ENCODE measurements at places on chromosomes 6 and 20.

- DNase-seq = no peak
These were observed 34.5 kb downstream of the APCDD1L start for GRCh38 chr20:58480551-58481336.

GRCh38 chr6:64502801-64503200 is 867.2 kb downstream of the PHF3 start:
- no peak for DNase-seq

- no peak for DNase-seq
These were observed 683 bp upstream of the C20orf204 start for GRCh38 chr20:64035066-64035932.

- no peak for DNase-seq
These were observed 549 bp upstream of the CSE1L start for GRCh38 chr20:49045440-49046086.

GRCh38 chr6:168157272-168158212 is 78.5 kb upstream of the FRMD1 start:
- peak; percentile 4 for DNase-seq

- DNase-seq = no peak
These were observed 108.0 kb downstream of the PPP1R14C start for GRCh38 chr6:150250826-150251225.

GRCh38 chr20:35597186-35597585 is 18.4 kb upstream of the SPAG4 start:
- DNase-seq = no peak

- DNase-seq = no peak
These were observed 122.8 kb upstream of the CDH4 start for GRCh38 chr20:61129311-61129710.

DNA sequence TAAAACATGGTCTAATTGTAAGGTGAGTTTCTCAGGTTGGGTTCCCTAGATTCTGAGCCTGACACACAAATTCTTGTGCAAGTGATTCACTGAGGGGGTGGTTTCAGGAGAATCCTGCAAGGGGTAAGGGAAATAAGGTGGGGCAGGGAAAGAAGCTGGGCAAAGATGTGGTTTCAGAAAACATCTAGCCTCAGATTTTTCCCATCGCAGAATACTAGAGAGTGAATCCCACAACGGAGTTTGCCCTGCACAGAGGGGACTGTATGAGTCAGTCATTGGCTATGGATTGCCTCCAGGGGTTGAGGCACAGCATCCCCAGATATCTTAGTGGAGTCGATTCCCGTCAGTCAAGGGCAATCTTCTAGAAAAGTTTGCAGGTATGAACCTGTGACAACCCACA is 65.2 kb downstream of the PRL start:
- no peak for DNase-seq

Data from NCI-H460 (cell line).